ENCODE measurements at places on chromosomes 5 and 9.

- DNase-seq, result no peak
Observed at GRCh38 chr9:30928045-30928444, 1456.4 kb upstream of the ACO1 start.

DNA sequence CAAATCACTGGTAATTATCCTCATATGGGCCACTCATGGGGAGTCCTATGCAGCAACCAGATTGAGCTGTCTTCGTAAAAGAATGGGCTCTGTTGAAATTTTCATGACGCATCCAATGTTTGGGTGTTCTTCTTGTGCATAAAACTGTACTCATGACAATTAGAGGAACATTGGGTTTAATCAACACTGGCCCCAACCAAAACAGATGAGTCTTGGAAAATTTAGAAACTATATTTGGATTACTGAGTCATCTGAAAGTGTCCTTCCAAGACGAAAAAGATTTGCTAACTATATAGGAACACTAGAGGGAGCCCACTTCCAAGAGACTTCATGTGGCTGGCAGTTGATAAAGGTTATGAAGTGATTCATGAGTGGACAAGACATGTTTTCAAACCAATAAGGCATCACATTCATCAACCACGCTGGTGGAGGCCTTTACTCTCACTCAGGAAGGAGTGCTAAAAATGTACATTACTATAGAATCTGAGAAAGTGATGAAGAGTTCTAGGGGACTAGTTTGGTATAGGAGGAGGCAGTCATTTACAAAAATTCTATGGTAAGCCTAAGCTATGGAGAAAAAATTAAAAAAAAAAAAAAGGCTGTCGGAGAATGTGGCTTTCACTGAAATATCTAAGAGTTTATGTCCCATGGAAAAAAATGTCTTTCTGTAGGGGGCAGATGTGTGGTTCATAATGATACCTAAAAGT, 313.5 kb downstream of the PRDM9 start:
- DNase-seq, result no peak

DNA sequence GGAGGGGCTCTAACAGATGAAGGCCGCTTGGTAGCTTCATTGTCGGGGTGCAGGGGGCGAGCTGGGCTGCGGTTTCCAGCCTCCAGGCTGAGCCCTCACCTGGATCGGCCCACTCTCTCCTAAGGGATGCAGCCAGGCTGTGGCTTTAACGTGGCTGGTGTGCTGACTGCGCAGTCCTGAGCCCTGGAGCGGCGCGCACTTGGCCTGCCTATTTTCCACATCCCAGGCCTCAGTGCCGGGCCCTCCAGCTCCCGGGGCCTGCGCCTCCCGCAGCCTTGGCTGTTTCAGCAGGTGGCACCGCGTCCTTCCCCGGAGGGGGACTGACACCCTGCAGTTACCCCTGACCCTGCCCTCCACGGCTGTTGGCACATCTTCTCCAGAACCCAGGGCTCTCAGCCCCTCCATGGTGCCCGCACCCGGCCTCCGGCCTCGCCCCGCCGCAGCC, 1.4 kb downstream of the RNU6ATAC start:
- DNase-seq, result no peak

- no peak for DNase-seq
Observed at GRCh38 chr9:88968799-88969198, 22.5 kb upstream of the S1PR3 start.

DNA sequence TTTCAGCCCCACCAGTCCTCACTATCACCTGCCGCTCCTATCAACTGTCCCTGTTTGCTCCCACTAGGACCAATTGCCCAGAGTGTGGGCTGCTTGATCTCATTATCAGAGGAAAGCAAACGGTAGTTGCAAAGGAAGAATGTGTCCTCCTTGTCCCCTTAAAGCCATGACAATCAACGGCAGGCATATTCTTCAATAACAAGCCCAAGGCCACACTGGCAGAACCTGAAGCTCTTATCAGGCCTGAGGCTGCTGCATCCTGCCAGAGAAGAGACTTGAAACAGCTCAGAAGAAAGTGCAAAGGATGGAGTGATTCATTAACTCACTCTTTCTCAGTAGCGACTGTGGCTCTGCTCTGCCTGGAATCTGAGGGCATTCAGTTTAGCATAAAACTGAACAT, 39.2 kb upstream of the MAN2A1 start:
- no peak for DNase-seq

- no peak for DNase-seq
Observed at GRCh38 chr9:115155037-115155436, 37.1 kb upstream of the TNC start.

GRCh38 chr9:108783326-108783725, 72.5 kb downstream of the ACTL7B start:
- DNase-seq, result no peak

GRCh38 chr5:9390113-9390512, 155.8 kb downstream of the SEMA5A start:
- DNase-seq, result no peak

DNA sequence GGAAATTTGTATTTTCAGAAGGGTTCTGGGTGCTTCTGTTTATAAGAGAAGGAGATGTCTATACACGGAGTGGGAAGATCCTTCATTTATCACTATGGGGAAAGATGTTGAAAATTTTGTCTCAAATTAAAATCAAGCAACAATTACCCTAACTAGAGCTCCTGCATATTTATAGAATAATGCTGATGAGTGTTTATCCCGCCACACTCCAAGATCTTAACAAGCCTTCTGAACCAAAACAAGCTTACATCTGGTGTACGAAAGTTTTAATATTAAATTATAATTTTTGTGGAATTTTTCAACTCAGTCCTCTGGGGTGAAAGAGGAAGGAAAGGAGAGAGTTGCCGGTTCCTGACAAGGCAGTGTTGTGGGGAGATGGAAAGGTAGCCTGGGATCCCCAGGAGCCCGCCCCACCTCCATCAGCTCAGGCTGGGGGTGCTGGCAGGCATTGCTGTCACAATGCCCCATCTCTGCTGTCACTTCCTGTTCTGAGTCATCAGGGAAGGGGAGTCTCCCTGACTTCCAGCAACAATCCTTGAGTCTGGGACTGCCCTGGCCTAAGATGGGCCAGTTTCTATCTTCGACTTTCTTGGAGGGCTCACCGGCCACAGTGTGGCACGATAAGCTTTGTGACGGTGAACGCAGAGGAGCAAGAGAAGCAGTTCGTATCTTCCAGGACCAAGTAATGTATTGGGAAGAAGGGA, 64.5 kb downstream of the ERAP1 start:
- DNase-seq, result no peak

DNA sequence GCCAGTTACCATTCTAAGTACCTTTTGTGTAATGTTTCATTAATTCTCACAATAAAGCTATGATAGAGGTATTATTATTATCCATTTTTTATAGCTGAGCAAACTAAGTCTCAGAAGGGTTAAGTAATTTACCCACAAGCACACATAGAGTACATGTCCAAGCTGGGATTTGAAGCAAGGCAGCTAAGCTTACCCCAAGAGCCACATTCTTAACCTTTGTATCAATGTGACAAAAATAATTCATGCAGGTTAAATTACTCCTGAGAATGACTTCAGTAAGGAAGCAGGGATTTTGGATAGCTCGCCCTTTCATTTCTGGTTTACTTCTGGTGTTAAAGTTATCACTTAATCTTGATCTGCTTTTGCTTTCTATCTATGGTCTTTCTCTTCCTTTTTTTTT, 141.9 kb downstream of the ACTBL2 start:
- no peak for DNase-seq

DNA sequence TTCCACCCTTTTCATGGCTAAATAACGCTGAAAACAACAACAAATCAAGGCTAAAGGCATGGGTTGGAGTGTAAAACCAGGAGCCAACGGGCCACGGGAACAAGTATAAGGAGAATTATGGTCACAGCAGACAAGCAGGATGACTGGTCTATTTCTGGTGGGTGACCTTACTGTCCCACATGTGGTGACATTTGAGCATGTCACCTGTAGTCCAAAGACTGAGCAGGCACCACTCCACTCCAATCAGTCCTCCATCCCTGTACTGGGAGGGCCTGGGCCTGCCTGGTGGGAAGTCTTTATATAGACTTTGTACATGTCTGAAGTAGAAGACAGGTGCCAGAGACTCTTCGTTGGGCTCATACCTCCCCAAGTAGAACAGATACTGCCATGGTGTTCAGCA, 36.8 kb downstream of the C9orf153 start:
- no peak for DNase-seq

GRCh38 chr9:117750401-117750800, 46.2 kb downstream of the TLR4 start:
- no peak for DNase-seq

Measured in C1 segment of cervical spinal cord (tissue), 14 donors.